ENCODE measurements at places on chromosomes 12 and 14.

DNA sequence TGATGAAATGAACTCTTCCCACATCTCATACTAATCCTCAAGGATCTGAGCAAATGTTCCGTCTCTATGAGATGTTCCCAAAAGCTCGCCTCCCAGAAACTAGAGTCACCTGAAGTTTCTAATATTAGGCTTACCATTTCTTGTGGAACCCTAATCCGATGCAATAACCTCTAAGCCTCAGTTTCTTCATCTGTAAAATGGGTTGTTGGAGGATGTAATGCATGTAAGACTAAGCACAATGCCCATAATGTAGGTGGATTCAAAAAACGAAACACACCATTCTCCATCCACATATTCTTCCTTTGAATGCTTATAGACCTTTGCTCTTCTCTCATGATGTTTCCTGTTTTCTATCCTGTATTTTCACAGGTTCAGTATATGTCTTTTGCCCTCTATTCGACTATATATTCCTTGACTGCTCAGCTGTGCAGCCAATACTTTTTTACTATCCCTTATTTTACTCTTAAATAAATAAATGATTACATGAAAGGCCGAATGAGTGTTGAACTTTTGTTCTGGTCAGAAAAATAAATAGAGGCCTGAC is 307.3 kb upstream of the G2E3 start:
- DNase-seq: no peak

- DNase-seq: no peak
These were observed 323.3 kb downstream of the CCER1 start for GRCh38 chr12:90631591-90632212.

DNA sequence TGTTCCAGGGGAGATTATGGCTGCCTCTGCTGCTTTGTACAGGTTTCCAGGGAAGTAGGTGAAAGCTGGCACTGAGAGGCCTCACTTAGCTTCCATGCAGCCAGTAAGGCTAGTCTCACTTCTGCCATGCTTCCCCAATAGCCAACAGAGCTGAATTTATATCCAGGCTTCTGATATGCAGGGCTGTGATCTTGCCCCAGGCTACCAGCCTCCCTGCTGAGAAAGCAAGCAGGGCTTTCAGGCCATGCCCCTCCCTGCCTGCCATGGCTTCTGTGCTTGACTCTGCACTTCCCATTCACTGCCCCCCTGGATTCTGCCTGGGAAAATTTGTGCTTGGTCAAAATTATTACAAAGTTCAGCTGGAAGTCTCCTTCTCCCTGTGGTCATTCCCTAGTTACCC is 302.1 kb upstream of the FBXO33 start:
- DNase-seq: no peak

- no peak for DNase-seq
These were observed 73.4 kb upstream of the ETV6 start for GRCh38 chr12:11576104-11576503.

DNA sequence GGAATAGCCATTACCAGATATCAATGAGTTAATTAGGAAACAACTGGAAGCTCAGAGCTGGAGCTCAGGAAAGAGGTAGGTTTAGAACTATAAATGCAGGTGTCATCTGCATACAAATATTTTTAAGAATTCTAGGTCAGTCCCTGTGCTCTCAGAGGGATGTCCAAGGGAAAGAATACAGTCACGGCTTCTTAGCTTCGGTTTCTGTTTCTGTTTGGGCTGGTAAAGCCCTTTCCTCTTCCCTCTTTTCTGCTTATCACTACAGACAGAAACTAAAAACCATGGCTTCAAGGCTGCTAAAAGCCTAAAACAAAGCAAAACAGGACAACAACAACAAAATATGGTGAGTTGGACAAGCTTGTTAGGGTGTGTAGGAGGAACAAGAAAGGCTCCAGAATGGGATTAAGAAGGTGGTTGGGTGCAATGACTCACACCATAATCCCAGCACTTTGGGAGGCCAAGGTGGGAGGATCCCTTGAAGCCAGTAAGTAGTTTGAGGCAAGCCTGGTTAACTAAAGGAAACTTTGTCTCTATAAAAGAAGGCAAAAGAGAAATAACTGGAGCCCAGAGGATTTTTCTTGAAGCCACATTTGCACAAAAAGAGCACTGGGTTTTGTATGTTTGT is 113.0 kb downstream of the SEC23A start:
- DNase-seq: no peak

DNA sequence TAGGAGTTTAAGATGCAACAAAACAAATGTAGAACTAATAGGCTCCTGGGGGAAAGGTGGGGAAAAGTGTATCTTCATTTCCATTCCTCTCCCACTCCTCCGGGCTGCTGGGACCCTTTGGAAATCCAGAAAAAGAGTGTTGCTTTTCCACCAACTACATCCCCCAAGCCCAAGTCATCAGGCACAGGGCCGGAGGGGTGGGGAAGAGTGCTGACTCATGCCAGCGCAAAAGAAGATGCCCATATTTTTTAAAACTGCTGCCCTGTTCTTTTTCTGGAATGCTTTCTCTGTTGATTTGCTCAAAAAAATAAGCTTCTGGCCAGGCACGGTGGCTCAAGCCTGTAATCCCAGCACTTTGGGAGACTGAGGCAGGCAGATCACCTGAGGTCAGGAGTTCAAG is 70.9 kb downstream of the TBK1 start:
- no peak for DNase-seq

DNA sequence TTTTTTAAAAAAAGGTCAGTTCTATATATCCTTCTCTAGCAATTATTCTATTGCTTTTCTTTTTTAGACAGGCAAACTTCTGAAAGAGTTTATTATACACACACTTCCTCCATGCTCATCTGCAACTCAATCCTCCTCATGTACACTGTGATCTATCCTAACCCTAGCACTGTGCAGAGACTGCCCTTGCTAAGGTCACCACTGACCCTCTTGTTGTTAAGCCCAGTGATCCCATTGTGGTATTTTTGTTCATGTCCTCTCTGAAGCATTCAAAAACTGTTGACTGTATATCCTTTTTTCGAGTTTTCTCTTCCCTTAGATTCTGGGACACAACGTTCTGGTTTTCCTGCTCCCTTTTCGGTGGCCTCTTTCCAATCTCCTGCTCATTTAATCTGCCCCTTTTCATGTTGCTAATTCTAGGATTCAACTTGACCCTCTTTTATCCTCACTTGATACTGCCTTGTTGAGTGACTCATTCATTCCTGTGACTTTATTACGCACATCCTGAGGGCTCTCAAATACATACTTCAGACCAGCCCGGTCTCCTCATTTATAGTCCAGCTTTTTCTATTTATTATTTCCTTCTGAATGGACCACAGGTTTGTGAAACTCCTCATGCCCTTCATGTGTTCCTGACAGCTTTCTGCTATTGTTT is 53.9 kb upstream of the PTPRB start:
- no peak for DNase-seq

DNA sequence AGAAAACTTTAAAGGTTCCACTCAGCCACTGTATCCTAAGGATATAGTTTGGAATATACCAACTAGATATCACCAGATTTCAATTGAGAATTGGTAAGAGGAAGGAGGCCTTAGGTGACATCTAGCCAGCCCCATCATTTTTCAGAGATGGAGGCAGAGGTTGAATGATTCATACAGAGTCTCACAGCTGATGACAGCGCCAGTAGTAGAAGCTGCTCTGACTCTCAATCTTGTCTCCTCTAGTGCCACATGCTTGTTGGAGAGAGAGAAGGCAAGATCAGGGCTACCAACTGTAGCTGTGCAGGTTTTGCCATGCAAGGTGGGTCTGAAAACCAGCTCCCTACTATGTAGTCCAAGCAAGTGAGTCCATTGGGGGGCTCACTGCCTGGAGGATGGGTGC is 6.1 kb downstream of the FRMD6 start:
- DNase-seq: no peak

- no peak for DNase-seq
These were observed 3.4 kb downstream of the TAMALIN start for GRCh38 chr12:52010152-52010622.

- no peak for DNase-seq
These were observed 30.7 kb downstream of the MAP4K5 start for GRCh38 chr14:50501642-50502041.

- no peak for DNase-seq
These were observed 53.4 kb downstream of the RCOR1 start for GRCh38 chr14:102645746-102646440.

GRCh38 chr12:115683240-115683780 is 594.2 kb downstream of the MED13L start:
- DNase-seq: no peak

DNA sequence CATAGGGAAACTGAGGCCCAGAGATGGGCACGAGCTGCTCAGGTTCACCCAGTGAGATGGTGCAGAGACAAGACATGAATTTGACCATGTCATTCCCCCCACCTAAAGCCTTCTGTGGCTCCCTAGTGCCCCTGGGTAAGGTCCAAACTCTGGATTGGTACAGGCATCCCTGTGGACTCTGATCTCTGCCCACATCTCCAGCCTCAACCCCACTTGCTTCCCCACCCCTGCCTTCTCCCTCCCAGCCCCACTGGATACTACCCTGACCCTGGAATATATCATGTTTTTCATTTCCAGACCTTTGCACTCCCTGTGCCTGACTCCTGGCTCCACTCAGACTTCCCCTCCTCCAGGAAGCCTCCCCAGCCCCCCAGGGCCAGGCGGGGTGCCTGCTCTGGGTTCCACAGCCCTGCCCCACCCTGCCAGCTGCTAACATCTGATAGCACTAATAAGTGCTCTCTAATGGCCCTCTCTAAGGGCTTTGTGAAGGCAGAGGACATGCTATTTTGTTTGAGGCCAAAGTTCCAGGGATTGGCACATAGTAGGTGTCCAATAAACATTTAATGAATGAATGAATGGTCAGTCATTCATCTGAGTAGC is 1.1 kb upstream of the SDSL start:
- no peak for DNase-seq

GRCh38 chr12:57243521-57244311 is 7.3 kb downstream of the STAC3 start:
- DNase-seq: peak; percentile 67

DNA sequence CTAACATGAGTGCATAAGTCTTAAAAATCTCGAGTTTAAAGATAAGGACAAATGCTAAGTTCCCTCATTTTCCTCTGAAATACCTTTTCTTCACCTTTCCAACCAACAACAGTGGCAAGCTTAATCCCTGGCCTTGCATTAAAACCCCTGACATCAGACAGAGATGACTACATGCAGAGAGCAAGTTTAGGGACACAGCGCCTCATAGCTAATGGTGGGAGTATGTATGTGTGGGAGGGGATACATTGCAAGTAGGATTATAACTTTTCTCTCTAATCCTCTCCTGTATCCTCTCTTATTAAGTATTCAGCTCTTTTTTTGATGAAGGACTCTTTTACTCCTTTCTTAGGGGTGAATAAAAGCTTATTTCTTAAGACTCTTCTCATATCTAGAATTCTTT is 547.1 kb downstream of the CCER1 start:
- DNase-seq: no peak

- DNase-seq: no peak
These were observed 90.8 kb downstream of the EML1 start for GRCh38 chr14:99883866-99884650.

DNA sequence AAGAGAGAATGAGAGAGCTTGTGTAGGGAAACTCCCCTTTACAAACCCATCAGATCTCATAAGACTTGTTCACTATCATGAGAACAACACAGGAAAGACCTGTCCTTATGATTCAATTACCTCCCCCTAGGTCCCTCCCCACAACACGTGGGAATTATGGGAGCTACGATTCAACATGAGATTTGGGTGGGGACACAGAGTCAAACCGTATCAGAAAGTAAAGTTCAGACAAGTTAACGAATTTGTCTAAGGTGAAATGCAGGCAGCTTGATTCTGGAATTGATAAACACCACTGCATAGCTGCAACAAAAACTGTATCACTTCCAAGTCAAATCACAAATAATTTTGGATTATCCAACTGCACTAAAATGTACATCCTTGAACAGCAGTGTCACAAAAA is 47.4 kb downstream of the FOXN3 start:
- no peak for DNase-seq

GRCh38 chr12:6863586-6864321 is 3.6 kb upstream of the TPI1 start:
- DNase-seq: no peak

DNA sequence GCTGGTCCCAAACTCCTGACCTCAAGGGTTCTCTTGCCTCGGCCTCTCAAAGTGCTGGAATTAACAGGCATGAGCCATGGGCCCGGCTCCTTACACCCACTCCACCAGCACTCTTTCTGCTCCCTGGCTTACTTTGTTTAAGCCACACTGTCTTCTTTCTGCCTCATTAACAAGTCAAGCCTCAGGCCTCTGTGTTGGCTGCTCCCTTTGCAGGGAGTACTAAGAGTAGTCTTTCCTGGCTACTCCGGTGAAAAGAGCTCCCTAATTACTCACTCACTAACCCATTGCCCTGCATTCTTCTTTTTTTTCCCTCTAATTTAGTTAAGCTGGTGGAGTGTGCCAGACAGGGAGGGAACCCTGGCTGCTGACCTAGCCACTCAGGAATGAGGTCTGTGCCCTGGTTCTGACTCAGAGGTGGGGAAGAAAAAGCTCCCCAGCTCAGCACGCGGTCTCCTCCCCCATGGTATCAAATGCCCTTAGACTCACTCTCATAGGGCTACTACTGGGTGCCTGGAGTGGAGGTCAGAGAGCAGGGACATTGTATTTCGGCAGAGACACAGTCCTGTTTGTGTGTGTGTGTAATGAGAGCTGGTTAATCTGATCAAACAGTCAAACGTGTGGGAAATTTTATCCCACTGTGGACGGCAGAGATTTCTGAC is 19.8 kb downstream of the GALNT6 start:
- DNase-seq: peak; percentile 16
